ENCODE measurements at places on chromosomes 2 and 18. TPM values are rescaled to one million over a fixed set of nuclear protein-coding genes. Genes with fewer than 3 reads are reported as not detected.

DNA sequence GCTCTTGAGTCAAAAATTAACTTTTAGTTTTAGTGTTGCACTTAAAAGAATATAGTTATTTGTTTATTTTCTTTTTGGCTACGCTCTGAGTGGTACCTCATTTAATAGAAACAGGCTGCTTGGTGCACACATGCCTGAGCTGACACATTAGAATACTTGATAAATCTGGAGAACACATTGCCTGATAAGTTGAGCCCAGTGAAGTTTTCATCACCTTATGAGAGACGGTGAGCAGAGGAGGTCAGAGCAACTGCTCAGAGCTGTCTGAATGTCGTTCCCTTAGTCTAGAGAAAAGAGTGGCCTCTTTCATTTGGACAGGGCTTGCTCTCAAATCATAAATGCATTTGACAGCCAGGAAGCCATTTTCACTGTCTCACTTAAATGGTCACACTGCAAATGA lies 715.9 kb downstream of the MBD2 start:
- H3K36me3 ChIP-seq: no peaks in the 10 kb centered on the region
- no peak overlapping the region for H3K27ac ChIP-seq
- no peaks in the 10 kb centered on the region for H3K4me1 ChIP-seq
- no peak for DNase-seq

GRCh38 chr2:11753452-11753885 lies 7.0 kb downstream of the LPIN1 start:
- peak overlapping the region; percentile 76 for H3K27ac ChIP-seq
- no peaks in the 10 kb centered on the region for H3K36me3 ChIP-seq
- no peaks in the 10 kb centered on the region for H3K27me3 ChIP-seq
- H3K4me1 ChIP-seq: peaks cover 36% of the 10 kb centered on the region
- DNase-seq: peak; percentile 81

The SIGLEC15 gene
- total RNA-seq: not detected

DNA sequence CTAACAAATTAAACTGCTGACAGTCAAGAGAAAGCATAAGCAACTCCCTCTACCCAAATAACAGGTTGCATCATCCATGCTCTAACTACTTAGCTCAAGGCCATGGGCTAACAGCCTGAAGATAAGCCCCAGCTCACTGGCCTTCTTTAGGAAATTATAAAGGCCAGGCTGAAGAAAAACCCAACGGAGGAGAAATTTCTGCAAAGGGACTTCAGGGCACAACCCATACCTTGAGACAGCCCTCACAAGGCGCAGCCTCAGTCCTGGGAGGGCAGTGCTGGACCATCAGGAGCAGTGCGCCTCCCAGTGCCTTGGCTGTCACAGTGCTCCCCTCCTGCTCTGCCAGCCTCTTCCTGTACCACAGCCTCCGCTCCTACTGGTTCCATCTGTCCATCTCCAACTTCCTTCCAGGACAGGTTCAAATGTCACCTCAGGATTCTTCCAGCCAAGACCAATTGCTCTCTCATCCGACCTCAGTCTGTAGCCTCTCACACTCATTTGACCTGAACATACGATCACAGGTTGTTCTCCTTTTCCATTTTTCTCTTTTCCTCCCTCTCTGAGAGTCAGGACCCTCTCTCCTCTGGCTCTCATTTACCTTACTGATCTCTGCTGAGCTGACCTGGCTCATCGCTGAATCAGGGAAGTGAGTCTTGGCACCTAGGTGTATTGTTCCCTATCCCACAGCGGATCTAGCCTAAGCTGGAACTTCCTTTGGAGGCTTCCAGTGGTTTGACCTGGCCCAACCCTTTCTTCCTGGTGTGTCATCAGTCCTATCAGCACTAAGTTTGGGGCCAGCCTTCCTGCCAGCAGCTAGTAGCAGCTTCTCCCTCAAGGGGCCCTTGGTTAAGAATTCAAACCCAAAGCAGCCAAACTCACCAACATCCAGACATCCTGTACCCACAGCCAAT lies 1.9 kb downstream of the MCFD2 start:
- peak overlapping the region; percentile 93 for H3K27ac ChIP-seq
- H3K27me3 ChIP-seq: no peaks in the 10 kb centered on the region
- DNase-seq: peak; percentile 39
- peaks cover 28% of the 10 kb centered on the region for H3K4me1 ChIP-seq
- H3K36me3 ChIP-seq: peaks cover 9% of the 10 kb centered on the region
- peak overlapping the region; percentile 99 for H3K4me3 ChIP-seq

The FIGN gene
- total RNA-seq: 3.3 TPM

The CNDP1 gene
- not detected for total RNA-seq

The TTC39C gene
- total RNA-seq: 29.0 TPM

The LYG2 gene
- total RNA-seq: not detected

DNA sequence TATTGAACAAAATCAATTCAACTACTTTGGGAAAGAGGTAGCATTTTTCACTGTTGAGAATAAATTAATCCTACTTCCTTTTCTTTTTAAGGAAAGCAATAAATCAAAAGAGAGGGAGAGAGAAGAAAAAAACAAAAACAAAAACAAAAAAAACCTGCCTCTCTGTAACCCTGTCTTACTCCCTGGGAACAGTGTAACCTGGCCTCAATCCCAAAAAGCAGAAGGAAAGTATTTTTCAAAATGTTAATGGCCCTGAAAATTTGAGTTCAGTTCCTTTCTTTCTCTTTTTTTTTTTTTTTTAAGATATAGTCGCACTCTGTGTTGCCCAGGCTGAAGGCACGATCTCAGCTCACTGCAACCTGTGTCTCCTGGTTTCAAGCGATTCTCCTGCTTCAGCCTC lies 35.9 kb downstream of the RHOB start:
- DNase-seq: no peak
- no peak overlapping the region for H3K27ac ChIP-seq
- H3K27me3 ChIP-seq: no peaks in the 10 kb centered on the region
- no peak overlapping the region for H3K4me3 ChIP-seq

DNA sequence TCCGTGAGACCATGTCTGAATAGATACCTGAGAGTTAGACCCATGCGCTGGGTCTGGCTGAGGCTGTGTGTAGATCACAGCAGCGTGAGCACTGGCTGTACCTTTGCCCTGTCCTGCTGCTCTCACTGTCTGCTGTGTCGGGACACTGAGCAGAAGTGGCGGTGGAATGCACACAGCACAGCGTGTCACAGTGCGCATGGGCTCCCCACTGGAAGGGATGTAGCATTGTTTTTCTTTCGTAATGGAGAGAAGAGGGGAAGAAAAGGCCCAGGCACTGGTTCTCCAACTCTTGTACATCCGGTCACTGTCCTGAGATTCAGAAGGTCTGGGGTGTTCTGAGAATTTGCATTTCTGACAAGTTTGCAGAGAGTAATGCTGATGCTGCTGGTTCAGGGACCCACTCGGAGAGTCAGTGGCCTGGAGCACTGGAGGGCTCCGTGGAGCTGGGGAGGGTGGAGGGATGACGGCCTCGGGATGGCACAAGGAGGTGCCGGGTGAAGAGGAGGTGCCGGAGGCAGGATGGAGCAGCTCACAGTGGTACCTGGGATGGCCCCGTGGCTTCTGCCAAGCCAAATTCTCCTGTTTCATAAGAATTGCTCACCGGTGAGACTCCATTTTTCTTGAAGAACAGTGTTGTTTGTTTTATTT lies 252.8 kb downstream of the LDLRAD4 start:
- H3K27ac ChIP-seq: peak overlapping the region; percentile 55
- H3K36me3 ChIP-seq: no peaks in the 10 kb centered on the region
- DNase-seq: no peak
- H3K4me3 ChIP-seq: no peak overlapping the region
- no peaks in the 10 kb centered on the region for H3K4me1 ChIP-seq

- no peaks in the 10 kb centered on the region for H3K36me3 ChIP-seq
- H3K4me3 ChIP-seq: no peak overlapping the region
- no peaks in the 10 kb centered on the region for H3K27me3 ChIP-seq
- DNase-seq: peak; percentile 71
These were observed 320.9 kb upstream of the TCF4 start for GRCh38 chr18:55908901-55909366.

The B3GNT7 gene
- total RNA-seq: 138 TPM

The LONRF2 gene
- total RNA-seq: 32.1 TPM

The XDH gene
- total RNA-seq: 0.87 TPM

- H3K36me3 ChIP-seq: no peaks in the 10 kb centered on the region
- H3K4me1 ChIP-seq: no peaks in the 10 kb centered on the region
- no peak overlapping the region for H3K4me3 ChIP-seq
These were observed 356.4 kb downstream of the CPS1 start for GRCh38 chr2:210912779-210913178.

- no peaks in the 10 kb centered on the region for H3K36me3 ChIP-seq
- H3K4me1 ChIP-seq: no peaks in the 10 kb centered on the region
- H3K4me3 ChIP-seq: no peak overlapping the region
- H3K27ac ChIP-seq: no peak overlapping the region
- peak; percentile 25 for DNase-seq
These were observed 109.8 kb downstream of the ADCYAP1 start for GRCh38 chr18:1014509-1014908.

GRCh38 chr18:9737472-9738121 lies 29.5 kb downstream of the RAB31 start:
- no peak overlapping the region for H3K4me3 ChIP-seq
- no peak overlapping the region for H3K27ac ChIP-seq
- no peaks in the 10 kb centered on the region for H3K27me3 ChIP-seq
- DNase-seq: peak; percentile 70
- H3K36me3 ChIP-seq: peaks cover 4% of the 10 kb centered on the region
- peaks cover 4% of the 10 kb centered on the region for H3K4me1 ChIP-seq

- peaks cover 10% of the 10 kb centered on the region for H3K27me3 ChIP-seq
- no peak overlapping the region for H3K27ac ChIP-seq
- DNase-seq: no peak
- H3K4me3 ChIP-seq: no peak overlapping the region
These were observed 30.8 kb upstream of the ONECUT2 start for GRCh38 chr18:57404345-57404744.

DNA sequence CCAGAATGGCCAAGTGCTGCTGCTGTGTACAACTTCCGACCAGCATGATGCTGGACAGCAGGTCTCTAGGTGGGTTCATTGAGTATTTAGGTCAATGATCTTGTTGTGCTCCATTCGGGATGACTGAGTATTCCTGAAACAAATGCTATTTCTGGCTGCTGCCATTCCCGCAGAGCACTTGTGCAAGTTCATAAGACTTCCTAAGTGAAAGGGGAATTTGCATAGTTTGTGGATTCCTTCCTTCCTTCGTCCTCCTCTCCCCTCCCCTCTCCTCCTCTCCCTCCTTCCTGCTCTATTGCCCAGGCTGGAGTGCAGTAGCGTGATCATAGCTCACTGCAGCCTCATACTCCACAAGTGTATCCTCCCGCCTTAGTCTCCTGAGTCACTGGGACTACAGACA lies 40.4 kb downstream of the LDLRAD4 start:
- no peaks in the 10 kb centered on the region for H3K36me3 ChIP-seq
- H3K27ac ChIP-seq: no peak overlapping the region
- H3K27me3 ChIP-seq: no peaks in the 10 kb centered on the region
- H3K4me1 ChIP-seq: peaks cover 35% of the 10 kb centered on the region
- no peak overlapping the region for H3K4me3 ChIP-seq
- no peak for DNase-seq

The DCDC2C gene
- total RNA-seq: not detected

- DNase-seq: no peak
- H3K4me3 ChIP-seq: no peak overlapping the region
- H3K27me3 ChIP-seq: no peaks in the 10 kb centered on the region
- H3K36me3 ChIP-seq: no peaks in the 10 kb centered on the region
These were observed 132.2 kb downstream of the SEPTIN10 start for GRCh38 chr2:109481599-109481998.

The EPG5 gene
- 38.5 TPM for total RNA-seq

DNA sequence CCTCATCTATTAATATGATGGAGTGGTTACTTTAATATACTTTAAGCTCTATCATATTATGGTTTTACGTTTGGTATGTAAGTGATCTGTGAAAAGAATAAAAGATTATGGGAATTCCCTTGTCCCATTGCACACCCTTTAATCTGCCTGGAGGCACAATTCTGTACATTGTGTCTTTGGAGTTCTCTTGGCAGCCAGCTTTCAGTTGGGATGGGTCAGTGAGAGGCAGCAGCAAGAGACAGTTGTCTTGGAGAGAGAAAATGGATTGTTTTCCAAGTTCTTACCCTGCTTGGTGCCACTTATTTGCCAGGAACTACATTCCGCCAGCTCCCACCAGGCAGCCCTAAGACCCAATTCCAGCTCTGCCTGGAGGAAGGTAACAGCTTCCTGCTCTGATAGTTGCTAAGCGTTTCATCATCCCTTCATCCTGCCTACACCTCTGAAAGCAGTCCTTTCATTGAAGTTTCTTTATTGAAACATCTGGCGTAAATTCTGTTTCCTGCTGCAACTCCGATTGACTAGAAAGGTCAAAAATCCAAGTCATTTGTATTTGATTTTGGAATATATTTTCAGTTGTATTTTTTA lies 365.2 kb downstream of the AKAIN1 start:
- H3K27ac ChIP-seq: no peak overlapping the region
- H3K27me3 ChIP-seq: no peaks in the 10 kb centered on the region
- no peak for DNase-seq
- H3K4me3 ChIP-seq: no peak overlapping the region
- H3K36me3 ChIP-seq: no peaks in the 10 kb centered on the region

The NT5DC4 gene
- not detected for total RNA-seq

The CHN1 gene
- total RNA-seq: 3.9 TPM

DNA sequence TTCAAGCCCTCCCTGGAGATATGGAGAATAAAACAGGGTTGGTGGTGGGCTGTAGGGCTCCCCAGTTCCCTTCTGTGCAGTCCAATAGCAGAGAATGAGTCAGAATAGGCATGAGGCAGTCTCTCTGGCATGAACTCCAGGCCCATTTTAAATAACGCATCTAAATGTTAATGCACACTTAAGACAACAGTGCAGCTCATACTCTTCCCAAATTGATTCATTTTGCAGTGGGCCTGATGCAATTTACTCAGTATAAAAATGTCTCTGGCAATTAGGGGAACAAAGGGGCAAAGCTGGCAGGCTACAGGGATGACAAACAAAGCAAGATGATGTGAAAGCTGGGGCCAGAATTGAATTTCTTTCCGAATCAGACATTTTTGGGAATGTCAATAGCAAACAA lies 402.8 kb downstream of the CLIP4 start:
- no peak overlapping the region for H3K4me3 ChIP-seq
- no peaks in the 10 kb centered on the region for H3K4me1 ChIP-seq
- H3K27ac ChIP-seq: no peak overlapping the region
- no peaks in the 10 kb centered on the region for H3K36me3 ChIP-seq

GRCh38 chr2:205764270-205764746 lies 82.0 kb downstream of the NRP2 start:
- H3K36me3 ChIP-seq: no peaks in the 10 kb centered on the region
- no peak for DNase-seq
- peak overlapping the region; percentile 47 for H3K27ac ChIP-seq
- no peaks in the 10 kb centered on the region for H3K27me3 ChIP-seq

DNA sequence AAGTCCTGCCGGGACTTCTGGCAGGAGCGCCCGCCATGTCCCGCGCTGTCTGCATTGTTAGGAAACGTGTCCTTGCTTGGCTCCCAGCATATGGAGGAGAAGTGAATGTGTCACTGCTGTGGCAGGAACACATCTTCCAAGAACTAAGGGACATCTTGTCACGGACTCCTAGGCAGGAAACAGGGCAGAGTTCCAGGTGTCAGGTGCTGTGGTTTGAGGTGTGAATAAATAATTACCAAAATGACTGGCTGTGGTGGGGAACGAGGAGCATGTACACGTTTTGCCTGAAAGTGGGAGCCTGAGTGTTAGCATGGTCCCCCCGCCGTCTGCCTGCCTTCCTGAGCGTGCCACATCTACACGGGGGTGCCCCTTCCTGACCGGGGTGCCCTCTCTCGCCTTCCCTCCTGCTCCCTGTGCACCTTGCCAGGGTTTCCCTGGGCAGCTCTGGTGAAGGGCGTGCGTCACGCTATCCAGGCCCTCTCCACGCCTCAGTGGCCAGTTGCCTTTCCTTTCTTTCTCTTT lies 237.5 kb downstream of the LDLRAD4 start:
- H3K36me3 ChIP-seq: no peaks in the 10 kb centered on the region
- H3K27ac ChIP-seq: no peak overlapping the region
- H3K4me1 ChIP-seq: peaks cover 22% of the 10 kb centered on the region

The TMEM169 gene
- total RNA-seq: 2.8 TPM

GRCh38 chr2:242043538-242044312 lies 174.2 kb downstream of the RTP5 start:
- H3K36me3 ChIP-seq: no peaks in the 10 kb centered on the region
- no peaks in the 10 kb centered on the region for H3K4me1 ChIP-seq
- H3K27ac ChIP-seq: no peak overlapping the region
- H3K27me3 ChIP-seq: peaks cover 89% of the 10 kb centered on the region

Measured in stomach (tissue), 19 donors.